Left ventricle myocardium inferior (tissue), 1 donor: ENCODE measurements at places on chromosomes 1 and 21. TPM values are rescaled to one million over a fixed set of nuclear protein-coding genes. Genes with fewer than 3 reads are reported as not detected.

GRCh38 chr1:25468033-25468432 is 37.3 kb downstream of the MACO1 start:
- H3K27ac ChIP-seq = peak overlapping the region; percentile 77
- no peak overlapping the region for H3K4me3 ChIP-seq
- H3K27me3 ChIP-seq = no peaks in the 10 kb centered on the region
- peaks cover 73% of the 10 kb centered on the region for H3K4me1 ChIP-seq
- DNase-seq = no peak

Gene NENF
- total RNA-seq = 108 TPM

DNA sequence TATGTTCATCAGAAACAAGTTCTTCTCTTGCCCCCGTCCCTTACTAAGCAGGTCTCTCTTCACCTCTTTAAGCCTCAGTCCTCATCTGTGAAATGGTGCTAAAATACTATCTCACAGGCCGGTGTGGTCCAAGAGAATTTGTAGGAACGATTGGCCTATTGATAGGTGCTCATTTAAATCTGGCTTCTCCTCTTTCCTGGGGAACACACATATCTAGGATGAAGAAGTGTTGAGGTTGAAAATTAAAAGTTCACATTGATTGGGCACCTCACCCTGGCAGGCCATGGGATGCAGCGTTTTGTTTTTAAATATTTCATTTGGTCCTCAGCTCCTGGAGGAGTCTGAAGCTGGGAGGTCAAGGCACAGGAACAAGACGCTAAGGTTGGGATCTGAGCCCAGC is 8.9 kb upstream of the TAS1R2 start:
- no peak for DNase-seq
- no peak overlapping the region for H3K27ac ChIP-seq
- no peaks in the 10 kb centered on the region for H3K36me3 ChIP-seq
- H3K27me3 ChIP-seq = peaks cover 54% of the 10 kb centered on the region

GRCh38 chr1:145926686-145927062 is 610 bp downstream of the RBM8A start:
- H3K36me3 ChIP-seq = peaks cover 24% of the 10 kb centered on the region
- peak overlapping the region; percentile 76 for H3K4me3 ChIP-seq
- H3K27ac ChIP-seq = peak overlapping the region; percentile 96
- peaks cover 23% of the 10 kb centered on the region for H3K4me1 ChIP-seq
- no peaks in the 10 kb centered on the region for H3K27me3 ChIP-seq

Gene OPN3
- 6.1 TPM for total RNA-seq

DNA sequence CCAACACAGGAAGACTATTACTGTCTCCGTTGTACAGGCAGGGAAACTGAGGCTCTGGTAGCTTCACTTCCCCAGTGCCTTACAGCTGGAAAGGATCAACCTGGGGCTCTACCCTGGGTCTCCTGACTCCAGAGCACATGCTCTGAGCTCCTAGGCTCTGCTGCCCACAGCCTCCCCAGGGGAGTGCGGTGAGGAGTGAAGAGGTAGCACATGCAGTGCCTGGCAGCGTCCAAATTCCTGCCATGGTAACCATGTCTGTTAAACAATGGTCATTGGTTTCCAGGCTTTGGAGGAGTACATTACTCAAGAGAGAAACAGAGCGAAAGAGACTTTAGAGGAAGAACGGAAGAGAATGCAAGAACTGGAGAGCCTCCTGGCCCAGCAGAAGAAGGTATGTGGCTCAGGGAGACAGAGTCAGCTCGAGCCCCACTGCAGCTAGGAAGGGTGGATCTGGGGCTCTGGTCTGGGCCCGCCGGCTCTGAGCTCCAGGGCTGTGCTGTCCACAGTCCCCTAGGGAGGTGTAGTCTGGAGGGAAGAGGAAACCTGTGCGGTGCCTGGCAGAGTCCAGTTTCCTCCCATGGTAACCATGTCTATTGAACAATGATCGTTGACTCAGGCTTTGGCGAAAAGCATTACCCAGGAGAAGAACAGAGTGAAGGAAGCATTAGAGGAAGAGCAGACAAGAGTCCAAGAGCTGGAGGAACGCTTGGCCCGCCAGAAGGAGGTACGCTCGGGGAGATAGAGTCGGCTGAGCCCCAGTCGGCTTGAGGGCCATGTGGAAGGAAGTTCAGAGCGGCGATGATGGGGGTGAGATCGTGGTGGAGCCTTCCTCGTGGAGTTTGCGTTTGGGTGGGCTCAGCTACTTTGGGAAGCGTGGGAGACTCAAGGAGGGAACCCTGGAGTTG is 64.6 kb upstream of the EFHD2 start:
- H3K4me1 ChIP-seq = peaks cover 23% of the 10 kb centered on the region
- DNase-seq = peak; percentile 40
- no peak overlapping the region for H3K4me3 ChIP-seq
- H3K27me3 ChIP-seq = no peaks in the 10 kb centered on the region
- no peaks in the 10 kb centered on the region for H3K36me3 ChIP-seq

GRCh38 chr1:221154932-221155331 is 275.7 kb downstream of the HLX start:
- H3K4me1 ChIP-seq = no peaks in the 10 kb centered on the region
- no peak overlapping the region for H3K4me3 ChIP-seq
- no peaks in the 10 kb centered on the region for H3K27me3 ChIP-seq
- DNase-seq = no peak
- no peak overlapping the region for H3K27ac ChIP-seq

DNA sequence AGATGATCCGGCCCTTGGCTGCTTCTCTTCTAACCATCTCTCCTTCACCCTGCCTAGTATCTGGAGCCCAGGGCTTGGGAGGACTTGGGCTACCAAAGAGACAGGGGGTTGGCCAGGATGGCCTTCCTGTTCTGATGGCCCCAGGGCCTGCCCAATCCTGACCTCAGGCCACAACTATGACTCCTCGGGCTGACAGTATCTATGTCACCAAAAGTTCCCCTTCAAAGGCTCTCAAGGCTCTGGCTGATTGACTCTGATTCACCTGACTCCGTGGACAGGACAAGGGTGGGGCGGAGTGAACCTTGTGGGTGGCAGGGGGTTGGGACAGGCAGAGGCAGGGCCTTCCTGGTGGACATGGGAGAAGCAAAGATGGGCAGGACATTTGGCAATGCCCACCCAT is 12.7 kb downstream of the MEF2D start:
- H3K27me3 ChIP-seq = no peaks in the 10 kb centered on the region
- H3K36me3 ChIP-seq = peaks cover 3% of the 10 kb centered on the region
- H3K4me1 ChIP-seq = peaks cover 100% of the 10 kb centered on the region
- DNase-seq = no peak
- H3K4me3 ChIP-seq = peak overlapping the region; percentile 98

DNA sequence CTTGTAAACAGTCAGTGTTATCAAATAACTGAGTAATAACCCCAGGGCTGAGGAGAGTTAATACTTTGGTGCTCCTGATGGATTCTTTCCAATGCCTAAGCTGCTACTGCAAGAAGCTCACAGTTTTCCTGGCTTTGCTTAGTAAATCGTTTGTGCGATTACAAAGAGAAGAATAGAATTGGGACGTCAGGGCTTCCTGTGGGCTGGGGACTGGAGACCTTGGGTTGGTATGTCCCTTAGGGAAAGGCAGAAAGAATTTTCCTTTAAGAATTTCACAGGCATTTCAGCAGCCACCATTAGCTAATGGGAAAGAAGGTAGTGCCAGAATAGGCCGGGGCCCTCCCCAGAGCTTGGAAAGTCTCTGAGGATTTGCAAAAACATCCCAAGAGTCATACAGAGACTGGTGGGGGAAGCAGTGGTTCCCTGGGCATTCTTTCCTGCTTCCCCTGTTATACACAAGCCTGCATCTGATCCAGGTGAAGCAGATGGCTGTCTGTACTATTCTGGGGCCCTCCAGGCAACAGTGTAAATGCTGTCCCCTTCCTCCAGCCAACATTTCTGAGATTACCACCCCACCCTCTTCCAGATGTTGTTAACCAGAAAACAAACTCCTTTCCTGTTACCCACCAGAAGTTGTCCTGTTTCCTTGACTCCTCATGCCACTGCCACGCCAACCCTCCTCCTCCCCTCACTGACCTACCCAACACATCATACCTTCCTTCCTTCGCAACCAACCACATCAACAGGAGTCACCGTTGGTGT is 40.2 kb downstream of the PLXNA2 start:
- no peak overlapping the region for H3K4me3 ChIP-seq
- peaks cover 90% of the 10 kb centered on the region for H3K4me1 ChIP-seq
- H3K27ac ChIP-seq = peak overlapping the region; percentile 83
- DNase-seq = no peak

- H3K36me3 ChIP-seq = no peaks in the 10 kb centered on the region
- H3K4me1 ChIP-seq = peaks cover 40% of the 10 kb centered on the region
- DNase-seq = no peak
Measured at GRCh38 chr1:67582625-67583461, 102.2 kb upstream of the GADD45A start.

Gene DCST2
- not detected for total RNA-seq

- H3K27ac ChIP-seq = no peak overlapping the region
- H3K4me3 ChIP-seq = no peak overlapping the region
- no peaks in the 10 kb centered on the region for H3K27me3 ChIP-seq
- no peaks in the 10 kb centered on the region for H3K4me1 ChIP-seq
- no peak for DNase-seq
- H3K36me3 ChIP-seq = peaks cover 11% of the 10 kb centered on the region
Measured at GRCh38 chr1:235823684-235824083, 43.0 kb downstream of the LYST start.

Gene AQP10
- total RNA-seq = 0.16 TPM

GRCh38 chr1:83994111-83994510 is 4.8 kb downstream of the TTLL7 start:
- no peaks in the 10 kb centered on the region for H3K36me3 ChIP-seq
- H3K4me3 ChIP-seq = no peak overlapping the region
- no peak for DNase-seq
- H3K27me3 ChIP-seq = peaks cover 10% of the 10 kb centered on the region
- H3K27ac ChIP-seq = no peak overlapping the region
- peaks cover 15% of the 10 kb centered on the region for H3K4me1 ChIP-seq

- no peaks in the 10 kb centered on the region for H3K4me1 ChIP-seq
- H3K27me3 ChIP-seq = peaks cover 50% of the 10 kb centered on the region
- no peaks in the 10 kb centered on the region for H3K36me3 ChIP-seq
- DNase-seq = no peak
- H3K4me3 ChIP-seq = no peak overlapping the region
Measured at GRCh38 chr1:204611036-204611435, 74.5 kb downstream of the LRRN2 start.

DNA sequence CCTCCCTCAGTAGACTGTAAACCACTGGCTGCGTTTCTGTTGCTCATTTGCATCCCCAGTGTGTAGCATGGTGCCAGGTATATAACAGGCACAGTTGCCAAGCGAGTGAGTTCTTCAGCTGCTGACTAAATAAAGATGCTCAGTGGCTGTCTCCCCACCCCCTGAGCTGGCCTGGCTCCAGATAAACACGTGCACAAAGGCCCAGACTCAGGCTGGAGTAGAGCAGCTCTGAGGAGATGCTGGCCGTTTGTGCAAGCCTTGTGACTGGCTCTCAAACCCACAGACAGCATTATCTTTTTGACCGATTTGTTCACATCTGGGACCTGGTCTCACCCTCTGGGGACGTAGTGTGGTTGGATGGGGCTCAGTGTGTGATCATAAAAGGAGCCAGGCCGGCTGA is 7.1 kb downstream of the CHRNB2 start:
- no peak for DNase-seq
- no peak overlapping the region for H3K27ac ChIP-seq
- no peak overlapping the region for H3K4me3 ChIP-seq
- peaks cover 4% of the 10 kb centered on the region for H3K27me3 ChIP-seq
- peaks cover 27% of the 10 kb centered on the region for H3K4me1 ChIP-seq

GRCh38 chr1:80154176-80154575 is 1147.6 kb upstream of the ADGRL4 start:
- DNase-seq = no peak
- H3K27ac ChIP-seq = no peak overlapping the region
- H3K36me3 ChIP-seq = no peaks in the 10 kb centered on the region
- H3K4me3 ChIP-seq = no peak overlapping the region
- H3K27me3 ChIP-seq = no peaks in the 10 kb centered on the region

DNA sequence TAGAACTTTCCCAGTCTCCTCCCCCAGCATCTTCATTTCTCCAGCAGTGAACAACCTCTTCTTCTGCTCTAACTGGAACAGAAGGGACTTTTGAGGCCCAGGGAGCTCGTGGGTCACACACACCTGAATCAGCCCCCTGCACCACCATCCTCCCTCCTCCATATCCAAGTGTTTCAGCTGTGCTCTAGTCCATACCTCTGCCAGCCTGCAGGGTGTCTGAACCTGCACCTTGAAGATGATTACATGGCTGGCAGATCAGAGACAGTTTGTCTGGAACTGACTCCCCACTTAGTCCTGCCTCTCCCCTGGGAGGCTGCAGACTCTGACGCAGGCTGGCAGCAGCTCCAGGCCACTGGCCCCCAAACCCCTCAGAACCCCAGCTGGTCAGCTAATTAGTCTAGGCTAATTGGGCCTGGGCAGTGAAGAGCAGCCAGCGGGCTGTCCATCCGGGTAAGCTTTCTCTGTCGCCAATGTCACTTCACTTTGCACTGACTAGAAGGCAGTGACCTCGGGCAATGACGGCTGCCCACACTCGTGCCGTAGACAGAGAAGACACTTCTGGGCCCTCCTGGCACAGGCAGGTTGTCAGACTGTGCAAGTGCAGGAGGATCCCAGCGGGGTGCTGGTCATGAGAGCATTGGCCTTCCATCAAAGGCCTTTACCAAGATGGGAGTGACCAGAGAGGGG is 12.2 kb downstream of the CAMK1G start:
- no peaks in the 10 kb centered on the region for H3K36me3 ChIP-seq
- no peak overlapping the region for H3K27ac ChIP-seq
- no peaks in the 10 kb centered on the region for H3K27me3 ChIP-seq
- H3K4me3 ChIP-seq = no peak overlapping the region

- DNase-seq = no peak
- no peaks in the 10 kb centered on the region for H3K27me3 ChIP-seq
- no peak overlapping the region for H3K4me3 ChIP-seq
- H3K27ac ChIP-seq = no peak overlapping the region
- H3K4me1 ChIP-seq = no peaks in the 10 kb centered on the region
- no peaks in the 10 kb centered on the region for H3K36me3 ChIP-seq
Measured at GRCh38 chr21:30337772-30338171, 278 bp upstream of the KRTAP27-1 start.

Gene ETV3L
- total RNA-seq = not detected

Gene RGS13
- total RNA-seq = 0.22 TPM

Gene SLAMF9
- total RNA-seq = not detected

DNA sequence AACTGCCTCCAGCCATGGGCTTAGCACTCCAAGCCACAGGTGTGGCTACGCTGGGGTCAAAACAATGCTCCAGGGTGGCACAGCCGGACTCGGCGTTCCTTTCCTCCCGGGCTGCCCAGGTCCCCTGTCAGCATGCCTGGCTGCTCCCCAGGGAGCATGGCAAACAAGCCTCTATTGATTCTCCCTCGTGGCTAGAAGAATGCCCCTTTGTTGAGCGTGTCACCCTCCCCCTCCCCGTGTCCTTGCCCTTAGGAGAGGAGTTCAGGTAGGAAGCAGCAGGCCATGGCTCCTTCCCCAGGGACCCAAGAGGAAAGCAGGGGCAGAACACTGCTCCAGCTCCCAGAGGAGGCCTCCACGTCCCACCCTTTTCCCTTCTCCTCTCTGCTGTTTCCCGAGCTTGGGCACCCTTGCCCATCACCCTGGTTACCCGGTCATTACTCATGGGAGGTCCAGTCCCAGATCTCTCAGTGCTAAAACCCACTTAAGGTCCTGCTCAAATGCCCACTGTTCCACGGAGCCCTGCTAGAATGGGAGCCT is 57.4 kb upstream of the CITED4 start:
- H3K27me3 ChIP-seq = no peaks in the 10 kb centered on the region
- peaks cover 10% of the 10 kb centered on the region for H3K4me1 ChIP-seq
- no peak overlapping the region for H3K4me3 ChIP-seq
- DNase-seq = no peak
